ENCODE measurements at places on chromosomes 11 and 22. TPM values are rescaled to one million over a fixed set of nuclear protein-coding genes. Genes with fewer than 3 reads are reported as not detected.

The C11orf42 gene
- not detected for total RNA-seq

The DDI1 gene
- not detected for total RNA-seq

The ARHGAP42 gene
- total RNA-seq = 31.0 TPM

The CEND1 gene
- 0.94 TPM for total RNA-seq

The ABTB2 gene
- total RNA-seq = 0.84 TPM

The MMP13 gene
- total RNA-seq = not detected

The CRYBB3 gene
- total RNA-seq = 0.19 TPM

The P2RY2 gene
- total RNA-seq = 0.45 TPM

The PDE3B gene
- total RNA-seq = 14.3 TPM

The PRAME gene
- not detected for total RNA-seq

The DSCAML1 gene
- total RNA-seq = 0.06 TPM

The ACR gene
- not detected for total RNA-seq

The NUDT8 gene
- total RNA-seq = 1.6 TPM

The TSGA10IP gene
- total RNA-seq = 7.3 TPM

The OR5B17 gene
- total RNA-seq = not detected

The SMPD1 gene
- 9.4 TPM for total RNA-seq

The PRR14L gene
- 74.2 TPM for total RNA-seq

The TST gene
- total RNA-seq = 21.5 TPM

The DEFB131B gene
- not detected for total RNA-seq

The SYT7 gene
- 4.4 TPM for total RNA-seq

The GVQW3 gene
- 14.8 TPM for total RNA-seq

The FOLR1 gene
- total RNA-seq = 9.6 TPM

The TEX54 gene
- not detected for total RNA-seq

The KCTD14 gene
- 5.3 TPM for total RNA-seq

The HTR3B gene
- total RNA-seq = not detected

The DCDC1 gene
- 5.0 TPM for total RNA-seq

The ALDH3B1 gene
- 0.12 TPM for total RNA-seq

The APIP gene
- total RNA-seq = 28.7 TPM

The B3GAT1 gene
- total RNA-seq = 11.0 TPM

The KRTAP5-9 gene
- total RNA-seq = not detected

The SUSD2 gene
- 0.25 TPM for total RNA-seq

The SCGB1D2 gene
- not detected for total RNA-seq

The TRAF6 gene
- 11.5 TPM for total RNA-seq

The SLC22A9 gene
- not detected for total RNA-seq

The CELSR1 gene
- total RNA-seq = 18.0 TPM

The ILK gene
- 98.7 TPM for total RNA-seq

The ZNF280A gene
- 3.7 TPM for total RNA-seq

The ZNF214 gene
- total RNA-seq = 13.2 TPM

The RFPL3 gene
- total RNA-seq = 0.09 TPM

The SCGB1A1 gene
- total RNA-seq = not detected

The SGSM1 gene
- total RNA-seq = 1.1 TPM

The ARHGAP20 gene
- not detected for total RNA-seq

The LRRC74B gene
- total RNA-seq = not detected

The TMEM25 gene
- total RNA-seq = 28.2 TPM

The C11orf97 gene
- not detected for total RNA-seq

The CNIH2 gene
- 5.7 TPM for total RNA-seq

The FGF3 gene
- total RNA-seq = not detected

The ANO1 gene
- not detected for total RNA-seq

The ZNF70 gene
- 4.6 TPM for total RNA-seq

The CRYBB2 gene
- total RNA-seq = not detected

The LDLRAD3 gene
- total RNA-seq = 35.6 TPM

The HEPHL1 gene
- not detected for total RNA-seq
